Esophagus squamous epithelium (tissue), 5 donors: ENCODE measurements at places on chromosomes 4 and X.

DNA sequence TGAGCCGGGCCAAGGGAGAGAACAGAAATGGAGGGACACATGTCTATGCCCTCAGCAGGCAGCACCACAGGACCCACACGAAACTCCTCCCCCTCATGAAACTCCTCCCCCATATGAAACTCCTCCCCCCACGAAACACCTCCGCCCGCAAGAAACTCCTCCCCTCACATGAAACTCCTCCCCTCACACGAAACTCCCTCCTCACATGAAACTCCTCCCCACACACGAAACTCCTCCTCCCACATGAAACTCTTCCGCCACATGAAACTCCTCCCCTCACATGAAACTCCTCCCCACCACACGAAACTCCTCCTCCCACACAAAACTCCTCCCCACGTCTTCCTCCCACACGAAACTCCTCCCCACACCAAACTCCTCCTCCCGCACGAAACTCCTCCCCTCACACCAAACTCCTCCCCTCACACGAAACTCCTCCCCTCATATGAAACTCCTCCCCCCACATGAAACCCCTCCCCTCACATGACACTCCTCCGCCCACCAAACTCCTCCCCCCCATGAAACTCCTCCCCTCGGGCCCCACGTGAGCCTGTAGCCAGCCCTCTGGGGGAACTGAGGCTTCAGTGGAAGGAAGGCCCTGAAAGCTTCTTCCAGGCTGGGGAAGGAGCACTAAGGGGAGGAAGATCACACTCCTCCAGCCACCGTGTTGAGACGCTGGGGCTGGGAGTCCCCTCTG, 15.2 kb downstream of the ADRA2C start:
- no peak for DNase-seq
- no peaks in the 10 kb centered on the region for H3K36me3 ChIP-seq

GRCh38 chr4:86092684-86093083, 267.2 kb downstream of the MAPK10 start:
- no peaks in the 10 kb centered on the region for H3K27me3 ChIP-seq
- H3K4me3 ChIP-seq = no peak overlapping the region
- H3K36me3 ChIP-seq = no peaks in the 10 kb centered on the region
- H3K4me1 ChIP-seq = no peaks in the 10 kb centered on the region
- no peak for DNase-seq
- H3K27ac ChIP-seq = no peak overlapping the region

DNA sequence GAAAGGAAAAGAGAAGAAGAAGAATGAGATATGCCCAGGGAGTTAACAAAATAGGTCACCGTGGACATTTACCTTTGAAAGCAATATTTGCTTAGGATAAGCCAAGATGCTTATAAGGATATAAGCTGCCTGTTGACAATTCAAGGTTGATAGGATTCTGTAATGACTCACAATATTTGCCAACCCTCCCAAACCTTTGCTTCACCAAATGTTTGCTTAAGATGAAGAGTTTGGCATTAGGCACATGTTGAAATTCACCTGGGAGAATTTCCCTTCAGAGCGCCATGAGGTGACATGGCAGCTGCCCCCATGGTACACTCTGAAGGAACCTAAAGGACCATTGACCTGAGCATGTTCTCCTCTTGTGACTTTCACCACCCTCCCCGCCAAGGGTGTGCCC, 4.6 kb downstream of the PALLD start:
- no peak overlapping the region for H3K4me3 ChIP-seq
- H3K27ac ChIP-seq = no peak overlapping the region
- H3K36me3 ChIP-seq = no peaks in the 10 kb centered on the region
- no peak for DNase-seq
- H3K4me1 ChIP-seq = no peaks in the 10 kb centered on the region
- H3K27me3 ChIP-seq = no peaks in the 10 kb centered on the region

DNA sequence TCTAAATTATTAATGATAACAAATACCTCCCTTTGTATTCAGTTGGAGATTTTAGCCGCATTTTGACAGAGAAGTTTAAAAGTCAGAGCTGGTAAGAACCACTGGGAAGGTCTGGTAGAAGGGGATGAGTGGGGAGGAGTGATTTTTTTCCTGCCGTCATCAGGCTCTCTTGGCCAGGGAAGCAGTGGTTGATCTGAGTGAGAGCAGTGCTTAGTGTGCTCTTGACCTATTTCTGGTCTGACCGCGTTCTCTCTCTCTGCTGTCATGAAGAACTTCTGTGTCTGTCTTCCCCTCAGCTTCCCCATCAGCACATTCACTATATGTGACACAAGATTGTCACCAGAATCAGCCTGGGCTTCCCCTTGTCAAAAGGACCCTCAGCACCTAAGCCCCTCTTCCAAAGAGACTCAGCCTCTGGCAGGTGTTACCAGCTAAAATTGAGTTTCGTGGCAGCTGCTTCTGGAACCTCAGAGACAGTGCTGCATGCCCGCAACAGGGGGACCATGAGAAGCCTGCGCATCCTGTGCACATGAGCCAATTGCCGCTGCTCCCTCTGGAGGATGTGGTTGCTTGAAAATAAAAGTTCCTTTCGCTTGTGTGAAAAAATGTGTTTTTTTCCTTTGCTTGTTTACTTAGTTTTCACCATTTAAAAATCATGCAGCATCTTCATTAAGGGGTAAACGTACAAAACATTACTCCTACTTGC, 268.9 kb downstream of the C4orf33 start:
- DNase-seq = no peak
- no peak overlapping the region for H3K27ac ChIP-seq
- no peak overlapping the region for H3K4me3 ChIP-seq
- H3K27me3 ChIP-seq = no peaks in the 10 kb centered on the region

DNA sequence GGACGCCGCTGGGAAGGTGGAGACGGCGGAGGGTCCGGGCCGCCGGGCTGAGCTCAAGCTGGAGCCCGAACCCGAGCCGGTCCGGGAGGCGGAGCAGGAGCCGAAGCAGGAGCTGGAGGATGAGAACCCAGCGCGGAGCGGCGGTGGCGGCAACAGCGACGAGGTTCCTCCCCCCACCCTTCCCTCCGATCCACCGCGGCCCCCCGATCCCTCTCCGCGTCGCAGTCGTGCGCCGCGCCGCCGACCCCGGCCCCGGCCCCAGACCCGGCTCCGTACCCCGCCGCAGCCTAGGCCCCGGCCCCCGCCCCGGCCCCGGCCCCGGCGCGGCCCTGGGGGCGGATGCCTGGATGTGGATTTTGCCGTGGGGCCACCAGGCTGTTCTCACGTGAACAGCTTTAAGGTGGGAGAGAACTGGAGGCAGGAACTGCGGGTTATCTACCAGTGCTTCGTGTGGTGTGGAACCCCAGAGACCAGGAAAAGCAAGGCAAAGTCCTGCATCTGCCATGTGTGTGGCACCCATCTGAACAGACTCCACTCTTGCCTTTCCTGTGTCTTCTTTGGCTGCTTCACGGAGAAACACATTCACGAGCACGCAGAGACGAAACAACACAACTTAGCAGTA, 483 bp downstream of the USP27X start:
- H3K27ac ChIP-seq = peak overlapping the region; percentile 90
- H3K36me3 ChIP-seq = no peaks in the 10 kb centered on the region
- H3K4me3 ChIP-seq = peak overlapping the region; percentile 60
- DNase-seq = no peak

DNA sequence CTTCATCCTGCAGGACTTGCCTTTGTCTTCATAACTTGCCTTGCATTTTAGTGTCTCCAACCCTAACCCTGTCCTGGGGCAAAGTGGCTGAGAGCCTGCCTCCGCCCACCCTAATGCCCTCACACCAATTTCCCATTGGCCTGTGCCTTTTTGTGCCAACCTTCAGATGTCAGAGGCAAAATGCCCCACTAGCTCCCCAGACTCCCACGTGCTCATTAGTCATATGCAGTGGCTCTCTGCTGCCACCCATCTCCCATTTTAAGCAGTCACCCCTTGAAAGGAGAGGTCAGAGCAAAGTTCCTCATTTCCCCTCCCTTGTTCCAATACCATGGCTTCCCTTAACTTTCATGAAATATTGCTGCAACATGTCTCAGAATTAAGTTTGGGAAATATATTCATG, 74.8 kb upstream of the PASD1 start:
- H3K27me3 ChIP-seq = no peaks in the 10 kb centered on the region
- DNase-seq = no peak
- H3K4me1 ChIP-seq = no peaks in the 10 kb centered on the region

DNA sequence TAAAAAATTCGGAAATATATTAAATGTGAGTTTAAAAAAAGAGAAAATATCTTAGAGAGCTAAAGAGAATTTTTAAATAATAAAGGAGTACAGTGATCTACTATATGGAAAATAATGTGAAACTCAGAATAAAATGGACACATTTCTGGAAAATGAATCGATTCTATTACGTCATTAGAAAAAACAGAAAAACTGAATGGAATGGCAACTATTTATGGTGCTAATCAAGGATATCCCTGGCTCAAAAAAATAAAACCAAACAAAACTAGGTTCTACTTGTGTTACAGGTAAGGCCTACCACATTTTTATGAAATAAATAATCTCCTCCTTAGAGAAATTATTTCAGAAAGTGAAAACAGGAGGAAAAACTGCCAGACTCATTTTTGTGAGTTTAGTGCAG, 5.5 kb upstream of the SLC7A11 start:
- no peaks in the 10 kb centered on the region for H3K4me1 ChIP-seq
- H3K27me3 ChIP-seq = no peaks in the 10 kb centered on the region
- DNase-seq = no peak
- H3K27ac ChIP-seq = no peak overlapping the region
- no peak overlapping the region for H3K4me3 ChIP-seq
- H3K36me3 ChIP-seq = no peaks in the 10 kb centered on the region

- H3K4me3 ChIP-seq = no peak overlapping the region
- no peak for DNase-seq
- H3K27ac ChIP-seq = no peak overlapping the region
- no peaks in the 10 kb centered on the region for H3K27me3 ChIP-seq
- peaks cover 8% of the 10 kb centered on the region for H3K4me1 ChIP-seq
Observed at GRCh38 chr4:48122756-48123155, 11.3 kb downstream of the TXK start.

DNA sequence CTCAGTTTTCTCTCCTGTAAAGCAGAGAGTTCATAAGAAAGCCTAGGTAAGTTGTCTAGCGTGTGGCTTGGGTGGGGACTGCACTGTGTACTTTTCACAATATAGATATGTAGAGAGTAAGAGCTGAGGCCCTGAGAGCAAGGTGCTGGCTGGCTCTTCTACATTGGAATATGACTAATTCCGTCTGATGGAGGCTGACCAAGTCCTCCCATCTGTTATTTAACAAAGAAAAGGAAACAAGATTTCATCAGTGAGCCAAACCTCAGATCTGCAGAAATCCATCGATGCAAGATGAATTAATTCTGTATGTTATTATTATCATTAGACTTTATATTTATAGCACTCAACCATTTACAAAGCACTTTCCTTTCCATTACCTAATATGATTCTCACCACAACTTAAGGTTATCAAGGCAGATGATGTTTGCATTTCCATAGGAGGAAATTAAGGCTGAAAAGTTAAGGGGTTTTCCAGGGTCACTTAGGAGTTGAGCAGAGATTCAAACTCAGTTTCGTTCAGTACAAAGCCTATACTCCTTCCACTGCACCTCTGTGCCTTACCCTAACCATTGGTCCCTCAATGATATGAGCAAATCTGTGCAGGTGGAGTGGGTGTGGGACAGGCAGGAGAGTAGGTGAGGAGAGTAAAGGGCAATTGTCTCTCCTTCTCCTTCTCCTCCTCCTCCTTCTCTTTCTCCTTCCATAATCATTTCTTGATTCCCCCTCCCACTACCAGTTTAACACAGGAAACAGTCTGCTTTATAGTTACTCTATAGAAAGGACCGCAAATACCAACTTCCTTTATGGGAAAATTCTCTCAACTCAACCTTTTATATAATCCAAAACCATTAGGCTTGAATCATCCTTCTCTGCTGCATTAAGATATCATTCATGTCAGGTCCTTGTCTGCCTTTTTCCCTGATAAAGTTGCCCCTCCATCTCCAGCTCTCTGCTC, 27.6 kb upstream of the SRD5A3 start:
- no peak overlapping the region for H3K27ac ChIP-seq
- no peak overlapping the region for H3K4me3 ChIP-seq
- no peak for DNase-seq

DNA sequence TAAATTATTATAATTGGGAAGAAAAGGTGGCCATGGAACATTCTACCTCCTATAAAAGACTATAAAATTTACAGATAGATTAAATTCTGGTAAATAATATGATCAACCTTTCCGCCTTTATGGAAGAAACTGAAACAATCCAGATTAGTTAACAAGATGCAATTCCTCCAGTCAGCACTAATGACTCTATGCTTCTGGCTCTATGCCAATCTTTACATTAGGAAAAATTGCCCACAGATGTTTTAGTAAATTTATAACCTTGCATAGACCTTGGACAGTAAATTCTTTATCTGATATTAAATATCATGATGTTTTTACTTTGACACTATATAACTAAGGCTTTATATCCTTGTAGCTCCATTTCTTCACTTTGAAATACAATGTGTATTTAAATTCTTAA, 2302.5 kb downstream of the ARAP2 start:
- no peak overlapping the region for H3K4me3 ChIP-seq
- H3K36me3 ChIP-seq = no peaks in the 10 kb centered on the region
- H3K4me1 ChIP-seq = no peaks in the 10 kb centered on the region
- no peaks in the 10 kb centered on the region for H3K27me3 ChIP-seq

- H3K36me3 ChIP-seq = no peaks in the 10 kb centered on the region
- no peak overlapping the region for H3K4me3 ChIP-seq
- H3K27ac ChIP-seq = no peak overlapping the region
- no peak for DNase-seq
Observed at GRCh38 chrX:84046403-84046984, 141.5 kb downstream of the RPS6KA6 start.

GRCh38 chr4:23717528-23718248, 172.2 kb downstream of the PPARGC1A start:
- no peak overlapping the region for H3K27ac ChIP-seq
- H3K4me3 ChIP-seq = no peak overlapping the region
- no peaks in the 10 kb centered on the region for H3K36me3 ChIP-seq
- no peaks in the 10 kb centered on the region for H3K4me1 ChIP-seq
- H3K27me3 ChIP-seq = no peaks in the 10 kb centered on the region

- no peak for DNase-seq
- no peaks in the 10 kb centered on the region for H3K36me3 ChIP-seq
- no peaks in the 10 kb centered on the region for H3K4me1 ChIP-seq
- H3K27ac ChIP-seq = no peak overlapping the region
- no peaks in the 10 kb centered on the region for H3K27me3 ChIP-seq
Observed at GRCh38 chr4:95761426-95761825, 78.5 kb upstream of the PDHA2 start.
